ENCODE measurements at places on chromosomes 7 and 10.
A peak's percentile ranks its signal among the peaks of the same experiment; 100 is the strongest.

DNA sequence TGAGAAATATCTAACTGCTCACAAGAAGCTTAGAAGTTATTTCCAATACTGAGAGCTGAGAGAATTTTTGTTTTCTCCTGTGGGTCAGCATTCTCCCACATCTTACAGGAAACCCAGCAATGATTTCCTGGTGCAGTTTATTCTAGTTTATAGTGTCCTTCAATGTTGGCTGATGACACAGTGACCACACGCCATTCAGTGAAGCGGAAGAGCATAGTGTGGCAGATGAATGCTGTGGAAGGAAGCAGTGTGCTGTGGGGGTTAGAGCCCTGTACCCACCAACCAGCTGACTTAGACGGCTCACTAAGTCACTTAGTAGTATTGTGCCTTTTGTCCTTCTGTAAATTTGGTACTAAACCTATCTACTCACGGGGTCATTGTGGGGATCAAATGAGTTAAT lies 1.4 kb upstream of the TMEM26 start:
- no peak for DNase-seq

GRCh38 chr7:1725199-1725690 lies 55.2 kb downstream of the ELFN1 start:
- DNase-seq, result no peak

- DNase-seq, result no peak
Measured at GRCh38 chr7:24786306-24786705, 29.0 kb upstream of the GSDME start.

GRCh38 chr10:33336582-33337325 lies 2.3 kb upstream of the NRP1 start:
- DNase-seq, result no peak

DNA sequence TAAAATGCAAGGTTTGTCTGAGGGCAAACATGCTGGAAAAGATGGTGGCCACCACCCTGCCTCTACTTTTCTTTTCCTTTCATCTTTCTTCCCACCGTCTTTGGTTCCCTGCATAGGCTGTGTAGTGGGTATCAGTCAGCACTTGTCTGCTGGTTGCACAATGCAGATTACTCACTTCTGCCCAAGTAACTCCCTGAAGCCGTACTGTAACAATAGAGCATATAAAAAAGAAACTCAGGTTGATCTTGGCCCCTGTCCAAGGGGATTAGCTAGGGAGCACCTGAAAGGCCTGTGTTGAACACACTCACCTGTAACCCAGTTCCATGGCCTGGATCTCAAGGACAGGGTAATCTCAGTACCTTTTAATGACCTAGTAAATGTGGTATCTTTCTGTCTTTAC lies 533.0 kb upstream of the GALNT17 start:
- DNase-seq, result no peak

DNA sequence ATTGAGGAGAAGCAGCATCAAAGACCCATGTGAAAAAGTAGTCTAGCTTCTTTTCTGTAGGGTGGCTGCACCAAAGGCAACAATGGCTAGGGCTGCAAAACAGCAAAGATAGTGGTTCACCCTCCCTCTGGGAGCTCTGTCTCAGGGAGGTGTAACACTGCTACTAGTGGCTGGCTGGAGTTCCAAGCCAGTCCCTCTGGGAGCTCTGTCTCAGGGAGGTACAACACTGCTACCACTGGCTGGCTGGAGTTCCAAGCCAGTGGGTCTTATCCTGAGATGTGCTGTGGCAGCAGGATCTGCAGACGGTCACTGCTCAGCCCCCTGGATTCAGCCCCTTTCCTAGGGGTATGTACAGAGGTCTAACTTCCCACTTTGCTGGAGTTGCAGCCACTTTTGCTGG lies 37.9 kb upstream of the TMEM140 start:
- no peak for DNase-seq

DNA sequence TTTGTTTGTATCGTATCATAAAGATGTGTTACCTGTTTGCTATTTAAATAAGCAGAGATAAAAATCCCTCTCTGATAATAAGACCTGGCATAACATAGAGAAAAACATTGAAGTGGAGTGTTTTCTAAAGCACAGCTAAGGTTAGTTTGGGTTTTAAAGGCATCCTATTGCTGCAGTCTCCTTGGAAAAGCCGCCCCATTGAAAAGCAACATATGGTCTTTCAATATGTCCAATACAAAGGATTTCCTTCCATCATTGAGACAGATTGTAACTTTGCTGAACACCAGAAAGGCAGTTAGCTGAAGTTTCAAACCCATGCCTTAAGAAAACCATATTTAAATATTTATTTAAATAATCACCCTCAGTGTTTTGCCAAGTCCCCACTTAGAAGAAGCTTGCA lies 898.5 kb upstream of the KCND2 start:
- no peak for DNase-seq

DNA sequence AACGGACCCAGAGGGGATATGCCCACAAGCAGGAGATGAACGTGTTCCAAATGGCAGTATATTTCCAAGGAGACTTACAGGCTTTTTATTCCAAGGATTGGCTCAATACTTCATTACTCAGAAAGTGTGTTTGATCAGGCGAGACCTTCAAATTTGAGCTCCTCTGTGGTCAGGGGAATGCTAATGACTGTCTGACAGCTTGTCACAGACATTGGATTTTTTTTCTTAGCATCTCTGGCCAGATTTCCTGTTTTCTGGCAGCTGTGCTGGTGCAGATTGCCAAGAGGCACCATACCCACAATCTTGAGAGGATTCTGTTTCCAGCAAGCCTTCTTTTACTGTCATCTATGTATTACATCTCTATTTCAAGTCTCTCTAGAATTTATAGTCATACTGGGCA lies 93.8 kb downstream of the C1GALT1 start:
- DNase-seq, result no peak

DNA sequence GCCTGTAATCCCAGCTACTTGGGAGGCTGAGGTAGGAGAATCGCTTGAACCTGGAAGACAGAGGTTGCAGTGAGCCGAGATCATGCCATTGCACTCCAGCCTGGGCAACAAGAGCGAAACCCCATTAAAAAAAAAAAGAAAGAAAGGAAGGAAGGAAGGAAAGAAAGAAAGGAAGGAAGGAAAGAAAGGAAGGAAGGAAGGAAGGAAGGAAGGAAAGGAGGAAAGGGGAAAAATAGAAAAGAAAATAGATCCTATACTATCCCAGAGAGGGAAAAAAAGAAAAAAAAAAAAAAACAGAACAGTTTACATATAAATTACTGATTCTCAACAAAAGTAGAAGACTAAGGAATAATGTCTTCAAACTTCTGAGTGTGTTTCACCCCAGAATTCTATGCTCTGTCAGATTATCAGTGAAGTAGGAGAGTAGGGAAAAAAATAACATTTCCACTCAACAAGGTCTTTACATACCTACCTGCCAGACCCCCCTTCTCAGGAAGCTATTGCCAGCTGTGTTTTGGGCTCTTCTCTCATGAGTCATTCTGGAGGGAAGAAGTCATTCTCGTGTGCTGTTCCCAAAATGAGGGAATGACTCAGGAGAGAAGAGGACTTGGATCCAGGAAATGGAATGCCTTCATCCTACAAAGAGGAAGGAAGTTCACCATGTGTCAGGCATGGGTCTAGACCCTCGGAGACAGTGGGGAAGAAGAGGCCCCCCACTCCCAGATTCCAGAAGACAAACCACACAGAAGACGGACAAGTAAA lies 20.9 kb downstream of the RGS10 start:
- no peak for DNase-seq

DNA sequence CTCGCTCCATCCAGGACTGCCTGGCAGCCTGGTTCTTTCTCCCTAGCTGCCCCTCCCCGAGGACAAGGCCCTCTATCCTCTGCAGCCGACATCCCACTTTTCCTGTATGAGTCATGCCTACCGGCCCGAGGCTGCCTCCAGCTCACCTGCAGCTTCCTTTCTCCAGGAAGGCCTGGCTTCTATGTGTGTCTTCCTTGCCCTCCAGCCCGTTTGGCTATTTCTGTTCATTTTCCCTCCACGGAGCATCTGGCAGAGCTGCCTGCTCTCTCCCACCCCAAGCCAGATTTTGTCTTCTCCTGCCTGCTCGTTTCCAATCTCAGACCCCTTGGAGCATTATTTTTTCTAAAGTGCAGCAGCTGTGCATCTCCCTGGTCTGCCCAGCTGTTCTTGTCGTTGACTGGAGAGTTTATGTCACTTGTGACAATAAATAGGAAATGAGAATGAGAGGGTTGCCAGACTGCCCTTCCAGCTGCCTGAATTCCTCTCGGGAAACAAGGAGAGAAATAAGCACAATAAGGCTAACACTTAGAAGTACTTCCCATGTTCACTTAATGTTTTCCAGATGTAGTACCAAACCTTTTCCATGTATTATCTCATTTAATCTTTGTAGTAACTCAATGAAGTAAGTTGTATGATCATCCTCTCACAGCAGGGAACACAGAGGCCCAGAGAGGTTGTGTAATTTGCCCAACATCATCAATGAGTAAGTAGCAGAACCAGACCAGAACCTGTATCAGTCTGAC lies 19.7 kb downstream of the UBTD1 start:
- DNase-seq, result no peak

DNA sequence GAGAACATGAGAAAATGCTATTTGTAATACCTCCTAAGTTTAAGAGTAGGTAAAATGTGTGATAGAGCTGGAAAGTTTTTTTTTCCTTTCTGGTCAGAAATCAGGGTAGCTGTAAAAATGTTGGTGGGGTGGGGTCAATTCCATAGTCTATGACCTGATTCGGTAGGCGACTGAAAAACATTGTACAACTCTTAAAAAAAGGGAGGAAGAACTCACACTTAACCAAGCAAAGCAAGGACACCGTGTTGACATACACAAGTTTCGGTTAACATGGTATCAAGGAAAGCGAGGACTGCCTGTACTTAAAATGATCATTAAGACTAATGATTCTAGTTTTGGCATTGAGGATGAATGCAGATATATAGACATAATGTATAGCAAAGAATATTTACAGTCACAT lies 1.8 kb upstream of the ZEB1 start:
- no peak for DNase-seq

GRCh38 chr7:116836048-116836447 lies 26.3 kb upstream of the CAPZA2 start:
- DNase-seq, result no peak

DNA sequence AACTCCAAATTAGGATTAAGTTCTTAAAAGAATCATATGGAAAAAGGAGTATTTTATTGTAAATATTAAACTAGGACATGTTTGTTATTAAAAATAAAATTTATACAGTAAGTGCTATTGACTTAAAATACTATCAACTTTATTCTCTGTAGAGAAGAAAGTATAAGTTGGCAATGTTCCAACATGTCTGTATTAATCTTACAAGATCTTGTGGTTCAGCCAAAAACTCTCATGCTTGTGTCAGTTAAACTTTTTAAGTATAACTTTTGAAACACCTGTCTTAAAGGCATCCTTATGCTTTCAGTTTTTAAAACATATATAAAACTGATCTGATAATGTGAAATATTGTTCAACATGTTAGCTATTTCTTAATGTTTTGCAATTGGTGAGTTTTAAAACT lies 160.7 kb downstream of the ZEB1 start:
- DNase-seq, result no peak

- peak; percentile 30 for DNase-seq
Measured at GRCh38 chr7:37031571-37032257, 307.4 kb upstream of the AOAH start.

GRCh38 chr7:47027695-47028240 lies 554.1 kb downstream of the TNS3 start:
- no peak for DNase-seq

DNA sequence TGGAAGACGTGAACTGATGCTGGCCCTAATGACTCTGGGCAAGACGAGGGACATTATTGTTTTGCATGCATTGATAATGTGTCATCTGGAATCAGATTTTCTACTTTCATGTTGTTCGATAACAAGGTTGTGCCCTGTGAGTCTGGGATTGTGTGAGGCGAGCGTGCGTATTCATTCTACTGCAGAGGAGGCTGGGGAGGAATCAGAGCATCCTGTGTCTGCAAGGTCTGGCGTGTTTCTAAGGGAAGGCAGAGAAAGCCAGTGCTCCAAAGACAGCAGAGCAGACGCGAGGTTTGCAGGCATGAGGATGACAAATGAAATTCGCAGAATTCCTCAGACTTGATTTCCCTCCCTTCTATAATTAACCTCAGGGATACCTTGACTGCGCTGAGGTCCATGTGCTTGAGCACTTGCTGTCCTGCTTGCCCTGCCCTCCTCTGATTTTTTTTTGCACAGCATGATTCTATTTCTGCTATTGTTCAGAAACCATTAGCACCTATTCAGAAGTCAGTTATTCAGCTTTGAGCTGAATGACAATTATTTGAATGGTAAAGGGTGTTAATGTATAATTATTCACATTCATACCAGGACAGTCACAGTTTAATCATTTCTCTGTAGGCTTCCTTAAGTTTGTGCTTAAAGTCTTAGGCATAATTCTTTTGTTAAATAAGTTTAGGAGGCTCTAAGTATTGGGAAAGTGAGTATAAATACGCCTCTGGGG lies 233.6 kb downstream of the EBF3 start:
- no peak for DNase-seq

DNA sequence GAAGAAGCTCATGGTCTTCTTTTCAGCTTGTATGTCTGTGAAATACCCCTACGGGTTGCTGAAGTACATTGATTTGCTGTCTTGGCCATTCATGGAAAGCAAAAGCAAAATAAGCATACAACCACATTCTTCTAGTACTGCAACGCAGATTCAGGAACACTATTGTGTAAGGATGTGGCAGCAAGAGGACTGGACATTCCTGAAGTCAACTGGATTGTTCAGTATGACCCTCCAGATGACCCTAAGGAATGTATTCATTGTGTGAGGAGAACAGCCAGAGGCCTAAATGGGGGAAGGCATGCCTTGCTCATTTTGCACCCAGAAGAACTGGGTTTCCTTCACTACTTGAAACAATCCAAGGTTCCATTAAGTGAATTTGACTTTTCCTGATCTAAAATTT lies 133.4 kb upstream of the ANKRD1 start:
- no peak for DNase-seq

GRCh38 chr7:80678707-80679106 lies 40.3 kb downstream of the CD36 start:
- no peak for DNase-seq

DNA sequence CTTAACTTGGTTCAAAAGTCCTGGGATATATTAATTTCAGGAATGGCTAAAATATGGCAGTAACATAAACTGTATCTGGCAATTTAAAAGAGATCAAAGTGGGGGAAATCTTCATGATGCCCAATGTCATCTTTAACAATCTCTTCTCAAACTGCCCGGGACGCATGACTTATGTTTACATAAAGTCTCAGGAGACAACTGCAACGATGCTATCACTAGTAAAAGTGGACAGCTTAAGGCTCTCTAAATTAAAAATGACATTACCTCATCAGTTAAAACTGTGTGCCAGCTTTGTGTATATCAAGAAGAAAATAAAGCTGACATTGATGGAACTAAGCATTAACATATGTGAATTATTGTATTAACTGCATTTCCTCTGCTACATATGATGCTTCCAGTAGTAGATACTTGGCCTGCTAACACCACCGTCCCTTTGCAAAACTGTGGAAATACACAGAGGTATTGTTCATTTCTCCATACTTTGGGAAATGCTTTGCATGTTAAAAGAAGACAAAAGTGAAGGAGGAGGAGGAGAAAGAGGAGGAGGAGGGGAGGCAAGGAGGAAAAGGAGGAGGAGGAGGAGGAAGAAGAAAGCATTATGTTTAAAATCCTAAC lies 62.4 kb downstream of the NRP1 start:
- DNase-seq, result no peak

Data from stimulated activated CD4-positive, alpha-beta T cell treated with anti-CD3 and anti-CD28 coated beads, Interleukin-1b, Interleukin-23, amount 100 ng/mL, for 24 hours (primary cell).